ENCODE measurements at places on chromosomes 3 and 15. TPM values are rescaled to one million over a fixed set of nuclear protein-coding genes. Genes with fewer than 3 reads are reported as not detected.

The GOLGA8G gene
- total RNA-seq = 0.09 TPM

The PAK6 gene
- total RNA-seq = 9.3 TPM

The C3orf80 gene
- total RNA-seq = 0.28 TPM

The DPPA2 gene
- not detected for total RNA-seq
